Karpas-422 (cell line): ENCODE measurements at places on chromosomes 3 and 15. TPM values are rescaled to one million over a fixed set of nuclear protein-coding genes. Genes with fewer than 3 reads are reported as not detected.

NCK1 gene
- total RNA-seq = 42.3 and 77.7 TPM in 2 replicates

DNA sequence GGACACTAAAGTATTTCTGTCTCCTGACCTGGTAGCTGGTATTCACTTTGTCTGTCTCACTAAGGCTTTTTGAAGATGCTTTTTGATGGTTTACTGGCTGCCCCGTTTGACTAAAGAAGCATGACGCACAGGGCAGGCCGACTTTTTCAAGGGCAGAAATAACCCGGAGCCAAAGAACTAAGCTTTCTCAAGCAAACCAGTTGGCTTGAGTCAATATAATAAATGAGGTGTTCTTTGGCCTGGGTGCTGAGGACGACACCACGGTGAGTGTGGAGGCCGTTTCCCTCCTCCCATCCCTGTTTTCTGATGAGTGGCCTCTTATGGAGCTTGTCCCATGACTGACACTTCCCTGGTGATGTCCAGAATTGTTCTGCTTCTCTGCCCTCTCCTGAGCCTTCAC lies 220.9 kb downstream of the ITPR1 start:
- no peak for DNase-seq

DNA sequence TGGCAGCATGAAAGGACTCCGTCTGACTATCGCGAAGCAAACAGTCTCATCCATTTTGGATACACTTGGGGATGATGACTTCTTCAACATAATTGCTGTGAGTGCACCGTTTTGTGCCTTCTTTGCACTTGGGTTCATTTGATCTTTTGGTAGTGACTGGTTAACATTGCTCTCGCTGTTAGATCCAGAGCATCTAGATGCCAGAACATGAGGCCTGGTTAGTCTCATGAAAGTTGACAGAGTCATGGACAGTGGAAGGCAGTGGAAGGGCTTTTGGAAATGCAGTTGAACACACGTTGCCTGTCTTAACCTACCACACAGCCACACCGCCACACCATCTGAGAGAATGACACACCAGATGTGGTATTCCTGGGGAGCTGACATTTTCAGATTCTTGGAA lies 357.9 kb downstream of the LRTM1 start:
- no peak for DNase-seq

DNA sequence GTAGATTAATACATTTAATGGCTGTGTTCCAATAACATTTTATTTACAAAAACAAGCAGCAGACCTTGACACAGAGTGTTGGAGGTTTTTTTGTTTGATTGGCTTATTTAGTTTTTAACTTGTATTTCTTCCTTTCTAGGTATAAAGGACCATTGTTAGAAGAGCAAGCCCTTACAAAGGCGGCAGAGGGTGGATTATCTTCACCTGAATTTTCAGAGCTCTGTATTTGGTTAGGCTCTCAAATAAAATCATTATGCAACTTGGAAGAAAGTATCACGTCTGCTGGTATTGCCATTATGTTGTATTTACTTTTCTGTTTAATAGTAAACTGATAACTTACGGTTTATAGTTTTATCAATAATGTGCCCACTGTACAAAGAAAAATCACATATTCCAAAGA lies 10.0 kb downstream of the FAM98B start:
- DNase-seq = no peak

GRCh38 chr3:71905426-71905825 lies 120.5 kb upstream of the PROK2 start:
- DNase-seq = peak; percentile 84

- DNase-seq = no peak
Measured at GRCh38 chr15:95912280-95912625, 418.2 kb upstream of the NR2F2 start.

DNA sequence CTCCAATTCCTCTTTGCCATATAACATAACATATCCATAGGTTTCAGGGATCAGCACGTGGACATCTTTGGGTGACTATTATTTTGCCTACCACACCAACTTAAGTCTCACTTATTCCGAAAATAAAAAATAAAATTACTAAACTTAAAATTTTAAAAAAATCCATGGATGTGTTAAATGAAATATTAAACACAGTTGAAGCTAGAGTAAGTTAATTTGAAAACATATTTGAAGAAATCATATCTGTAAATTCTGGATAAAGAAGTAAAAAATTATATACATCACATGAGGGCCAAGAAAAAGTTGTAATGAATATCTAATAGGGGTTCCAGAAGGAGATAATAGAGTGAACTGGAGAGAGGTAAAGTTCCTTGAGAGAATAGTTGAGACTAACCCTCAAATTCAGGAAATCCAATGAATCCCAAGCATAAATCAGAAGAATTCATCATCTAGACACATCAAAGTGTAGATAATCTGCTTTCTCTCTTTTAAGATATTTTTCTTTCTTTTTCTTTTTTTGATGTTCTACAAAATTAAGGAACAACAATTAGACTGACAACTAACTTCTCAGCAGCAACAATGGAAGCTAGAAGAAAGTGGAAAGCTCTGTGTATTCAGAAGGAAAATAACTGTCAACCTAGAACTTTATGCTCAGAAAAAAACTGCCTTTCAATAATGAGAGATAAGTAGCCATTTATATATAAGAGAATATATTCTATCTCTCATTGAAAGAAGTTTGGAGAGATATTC lies 147.4 kb downstream of the ABHD5 start:
- DNase-seq = no peak

DNA sequence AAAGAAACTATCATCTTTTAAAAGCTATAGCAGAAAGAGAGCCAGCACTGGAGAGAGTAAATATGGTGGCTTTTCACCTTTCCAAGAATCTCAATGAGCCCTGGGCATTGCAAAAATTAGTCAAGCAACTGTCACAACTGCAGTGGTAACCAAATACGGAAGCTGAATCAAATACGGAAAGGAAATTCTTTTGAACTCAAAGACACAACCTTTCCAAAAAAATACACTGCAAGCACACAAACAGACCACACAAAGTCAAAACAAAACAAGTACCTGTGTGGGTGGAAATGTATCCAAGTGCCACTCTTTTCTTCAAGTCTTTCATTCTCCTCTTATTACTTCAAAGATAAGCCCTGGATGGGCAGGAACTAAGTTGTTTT lies 17.6 kb downstream of the VGLL4 start:
- peak; percentile 64 for DNase-seq

- DNase-seq = peak; percentile 60
Measured at GRCh38 chr3:188270423-188270972, 116.5 kb downstream of the LPP start.

- peak; percentile 92 for DNase-seq
Measured at GRCh38 chr3:42780892-42781700, 8.0 kb upstream of the CCDC13 start.

GRCh38 chr15:60074181-60074885 lies 70.2 kb downstream of the FOXB1 start:
- no peak for DNase-seq

IQCF6 gene
- total RNA-seq = not detected in 2 replicates

- DNase-seq = no peak
Measured at GRCh38 chr3:73259291-73259690, 197.8 kb downstream of the EBLN2 start.

ATP10A gene
- total RNA-seq = not detected in 2 replicates

DNA sequence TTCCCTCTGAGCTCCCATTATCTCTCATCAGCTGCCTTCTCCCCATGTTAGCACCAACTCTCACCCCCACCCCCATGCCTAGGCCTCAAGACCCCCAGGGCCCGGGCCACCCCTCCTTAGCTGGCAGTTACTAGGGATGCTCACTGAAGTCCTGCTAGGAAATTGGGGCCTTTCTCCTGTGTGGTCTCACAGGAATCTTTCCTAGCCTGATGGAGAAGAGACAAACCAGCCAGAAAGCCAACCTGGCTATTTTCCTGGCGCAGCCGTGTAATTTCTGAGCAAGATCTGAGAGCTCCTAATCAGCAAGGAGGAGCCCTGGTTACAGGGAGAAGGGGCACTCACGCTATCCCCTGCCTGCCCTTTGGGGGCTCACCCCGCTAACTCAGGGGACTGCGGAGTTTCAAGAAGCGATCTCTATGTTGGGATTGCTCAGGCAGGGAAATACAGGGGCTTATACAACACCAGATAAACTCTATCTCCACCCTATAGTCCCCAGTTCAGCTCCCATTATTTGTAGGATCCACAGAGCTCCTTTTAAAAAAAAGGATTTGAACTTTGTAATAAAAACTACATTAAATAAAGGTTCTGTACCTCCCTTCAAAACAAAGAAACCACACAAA lies 25.2 kb downstream of the NR2F2 start:
- no peak for DNase-seq

GRCh38 chr15:77544162-77544561 lies 88.5 kb downstream of the LINGO1 start:
- no peak for DNase-seq

P2RY1 gene
- total RNA-seq = not detected in 2 replicates

FOXL2 gene
- total RNA-seq = not detected in 2 replicates

DNA sequence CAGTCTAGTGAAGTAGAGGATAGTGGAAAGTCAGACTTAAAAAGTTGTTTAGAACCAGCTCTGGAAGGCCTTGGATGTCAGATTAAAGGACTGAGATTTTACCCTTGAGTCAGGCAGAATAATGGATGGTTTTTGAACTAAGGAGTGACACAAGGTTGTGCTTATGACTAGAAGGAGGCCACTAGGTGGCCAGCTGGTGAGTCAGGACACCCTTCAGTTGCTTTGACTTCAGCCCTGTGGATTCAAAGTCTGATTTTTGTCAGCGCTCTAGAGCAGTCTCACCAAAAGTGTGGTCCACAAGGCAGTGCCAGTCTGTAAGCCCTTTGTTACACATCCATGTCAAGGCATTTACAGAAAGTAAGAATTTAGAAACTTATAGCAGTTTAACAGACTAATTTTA lies 3.8 kb upstream of the GABPB1 start:
- peak; percentile 73 for DNase-seq

GRCh38 chr3:181753391-181753790 lies 41.7 kb downstream of the SOX2 start:
- no peak for DNase-seq

DNA sequence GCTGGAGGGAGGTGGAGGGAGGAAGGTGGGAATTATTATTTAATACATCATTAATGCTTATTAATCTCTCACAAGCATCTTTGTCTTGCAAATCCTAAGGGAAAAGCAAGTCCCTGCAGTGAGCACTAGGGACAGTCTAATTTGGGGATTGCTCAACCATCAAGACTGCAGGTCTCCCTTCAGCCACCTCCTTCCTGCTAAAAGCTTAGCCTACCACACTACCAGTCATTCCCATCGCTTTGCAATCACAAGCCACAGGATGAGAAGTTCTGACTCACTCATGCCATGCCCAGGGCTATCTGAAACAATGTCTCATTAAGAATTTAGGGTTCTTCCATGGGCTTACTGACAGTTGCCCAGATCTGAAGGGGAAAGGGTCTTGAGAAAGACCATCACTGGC lies 51.0 kb upstream of the EIF1B start:
- DNase-seq = no peak

GABRR3 gene
- not detected in 2 replicates for total RNA-seq

DNA sequence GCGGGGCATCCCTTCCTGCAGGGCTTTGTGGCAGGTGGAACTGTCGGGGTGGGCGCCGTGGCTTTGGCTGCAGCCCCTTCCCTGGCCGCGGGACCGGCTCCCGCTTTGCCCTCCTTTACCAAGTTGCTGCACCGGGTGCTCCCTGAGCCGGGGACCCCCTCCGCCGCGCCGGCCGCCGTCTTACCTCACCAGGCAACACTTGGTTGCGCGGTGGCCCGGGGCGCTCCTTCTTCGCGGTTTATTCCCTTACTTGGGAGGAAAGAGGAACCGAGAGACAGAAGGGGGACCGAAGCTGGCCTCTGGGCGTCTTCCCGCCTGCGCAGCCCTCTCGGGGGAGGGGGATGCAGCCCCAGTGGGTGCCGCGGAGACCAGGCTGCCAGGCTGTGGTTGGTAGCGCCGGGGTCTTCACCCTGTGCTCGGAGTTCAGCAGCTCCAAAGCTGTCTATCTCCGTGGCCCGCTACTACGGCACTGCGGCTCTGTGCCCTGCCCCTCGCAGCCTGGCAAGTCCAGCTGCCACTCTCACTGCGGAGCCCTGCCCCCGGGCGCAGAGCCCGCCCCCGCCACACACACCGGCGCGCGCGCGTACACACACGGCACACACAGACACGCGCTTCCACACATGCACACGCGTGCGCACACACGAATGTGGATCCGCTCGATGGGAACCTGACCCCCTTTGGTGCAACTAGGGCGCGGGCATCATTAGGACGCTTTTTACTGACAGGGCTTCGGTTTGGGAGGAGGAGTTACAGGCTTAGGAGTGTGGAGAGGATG lies at the start of gene DGKG:
DGKG (minus strand) TSS at position 473 of the 775 bp plus-strand sequence. CDS start 41,775 bp downstream, outside the sequence.
- DNase-seq = no peak

GRCh38 chr3:184144505-184144904 lies 9.3 kb downstream of the EIF2B5 start:
- DNase-seq = no peak

- DNase-seq = no peak
Measured at GRCh38 chr3:45551214-45552010, 43.1 kb upstream of the LIMD1 start.

PLAAT1 gene
- not detected in 2 replicates for total RNA-seq

DNA sequence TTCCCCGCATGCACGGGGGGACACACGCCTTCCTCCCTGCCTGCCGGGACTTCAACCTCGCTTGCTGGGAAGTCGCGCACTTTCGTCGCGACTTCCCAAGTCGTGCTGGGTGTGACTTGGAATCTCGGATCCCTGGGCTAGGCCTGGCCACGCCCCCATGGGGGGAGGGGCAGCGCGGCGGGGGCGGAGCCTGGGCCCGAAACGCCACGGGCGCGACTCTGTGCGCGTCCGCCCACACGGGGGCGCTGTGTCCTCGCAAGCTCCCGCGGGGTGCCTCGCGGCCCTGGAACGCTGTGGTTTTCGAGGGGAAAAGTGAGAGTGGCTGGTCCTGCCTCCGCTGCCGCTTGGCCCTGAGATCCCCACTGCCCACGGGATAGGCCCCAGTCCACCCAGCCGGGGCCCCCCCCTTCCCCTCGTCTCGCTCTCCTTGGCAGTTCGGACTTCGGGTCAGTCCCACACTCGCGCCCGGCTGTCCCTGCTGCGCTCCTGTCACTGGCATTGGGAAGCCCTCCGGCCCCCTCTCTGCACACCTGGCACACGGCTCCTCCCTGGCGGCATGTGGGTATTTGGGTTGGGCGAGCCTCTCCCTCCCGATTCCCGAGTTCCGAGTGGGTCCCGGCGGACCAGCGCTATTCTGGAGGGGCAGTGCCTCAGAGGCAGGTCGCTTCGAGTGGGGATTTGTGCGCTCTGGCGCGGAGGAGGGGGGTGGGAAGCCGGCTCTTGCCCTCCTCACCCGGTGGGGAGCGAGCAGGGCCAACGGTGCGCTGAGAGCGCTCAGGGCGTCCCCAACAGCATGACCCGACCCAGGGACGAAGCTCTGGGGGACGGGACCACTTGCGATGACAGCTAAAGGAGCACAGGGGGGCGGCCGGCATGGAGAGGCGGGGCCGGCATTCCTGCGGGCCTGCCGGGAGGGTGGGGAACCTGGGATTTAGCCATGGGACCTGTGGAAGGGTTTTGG lies 23.6 kb downstream of the SEC61A1 start:
- peak; percentile 88 for DNase-seq

FOXL2NB gene
- not detected in 2 replicates for total RNA-seq

- peak; percentile 39 for DNase-seq
Measured at GRCh38 chr3:45595364-45596195, 1.0 kb downstream of the LIMD1 start.

DNA sequence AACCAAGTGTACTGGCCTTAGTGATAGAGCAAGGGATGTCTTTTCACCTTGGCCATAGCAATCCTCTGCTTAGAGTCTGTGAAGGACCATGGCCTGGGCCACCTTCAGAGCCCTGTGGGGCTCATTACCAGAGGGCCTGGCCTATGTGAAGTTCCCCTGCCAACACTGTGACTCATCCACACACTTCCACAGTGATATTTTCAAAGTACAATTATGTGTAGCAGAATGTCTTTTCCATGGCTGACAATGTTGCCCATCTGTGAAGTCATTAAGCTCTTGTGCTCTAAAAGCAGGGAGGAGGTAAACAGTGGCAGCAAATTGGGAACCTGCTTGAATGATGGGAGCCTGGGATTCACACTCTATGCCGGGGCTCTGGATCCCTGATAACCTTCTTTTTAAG lies 12.2 kb upstream of the CACNA1D start:
- DNase-seq = no peak
